Large intestine (tissue), 12 donors: ENCODE measurements at places on chromosomes 3 and 15. TPM values are rescaled to one million over a fixed set of nuclear protein-coding genes. Genes with fewer than 3 reads are reported as not detected.

GRCh38 chr15:79967298-79968182 lies 3.5 kb downstream of the BCL2A1 start:
- H3K4me3 ChIP-seq, result no peak overlapping the region
- H3K36me3 ChIP-seq, result no peaks in the 10 kb centered on the region
- H3K4me1 ChIP-seq, result no peaks in the 10 kb centered on the region
- peak overlapping the region; percentile 31 for H3K27ac ChIP-seq

DNA sequence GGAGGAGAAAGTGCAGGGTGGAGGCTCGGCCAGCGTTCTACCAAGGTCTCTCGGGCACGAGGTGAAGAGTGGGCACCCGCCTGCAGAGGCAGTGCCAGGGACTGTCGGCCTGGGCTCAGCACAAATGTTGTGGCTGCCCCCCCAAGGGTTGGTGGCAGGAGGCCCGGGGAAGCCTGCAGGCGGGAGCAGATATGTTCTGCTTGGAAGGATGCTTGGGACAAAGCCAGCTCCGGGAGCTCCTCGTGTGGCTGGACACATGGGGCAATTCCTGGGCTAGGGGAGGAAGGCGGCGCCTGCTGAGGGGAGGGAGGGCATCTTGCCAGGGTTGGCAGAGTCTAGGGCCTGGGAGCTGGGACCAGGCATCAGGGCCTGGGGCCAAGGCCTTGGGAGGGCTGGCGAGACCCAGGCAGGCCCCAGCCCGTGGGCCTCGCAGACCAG lies 30.4 kb upstream of the FBLN2 start:
- DNase-seq, result no peak
- no peak overlapping the region for H3K27ac ChIP-seq
- no peaks in the 10 kb centered on the region for H3K27me3 ChIP-seq
- H3K4me3 ChIP-seq, result no peak overlapping the region

The IGF2BP2 gene
- 87.7 TPM for polyA plus RNA-seq

The HAPLN3 gene
- 2.8 TPM for polyA plus RNA-seq
